Activated gamma-delta T cell treated with Interleukin-2 at 50 U/mL for 16 hours (primary cell): ENCODE measurements at places on chromosomes 11 and 22.

- DNase-seq = no peak
Observed at GRCh38 chr11:26048271-26048670, 283.7 kb upstream of the ANO3 start.

- DNase-seq = no peak
Observed at GRCh38 chr11:116335078-116335477, 437.7 kb downstream of the BUD13 start.

GRCh38 chr11:114008331-114008730 lies 33.4 kb downstream of the HTR3A start:
- no peak for DNase-seq

GRCh38 chr11:83721263-83721662 lies 435.1 kb upstream of the CCDC90B start:
- DNase-seq = no peak

DNA sequence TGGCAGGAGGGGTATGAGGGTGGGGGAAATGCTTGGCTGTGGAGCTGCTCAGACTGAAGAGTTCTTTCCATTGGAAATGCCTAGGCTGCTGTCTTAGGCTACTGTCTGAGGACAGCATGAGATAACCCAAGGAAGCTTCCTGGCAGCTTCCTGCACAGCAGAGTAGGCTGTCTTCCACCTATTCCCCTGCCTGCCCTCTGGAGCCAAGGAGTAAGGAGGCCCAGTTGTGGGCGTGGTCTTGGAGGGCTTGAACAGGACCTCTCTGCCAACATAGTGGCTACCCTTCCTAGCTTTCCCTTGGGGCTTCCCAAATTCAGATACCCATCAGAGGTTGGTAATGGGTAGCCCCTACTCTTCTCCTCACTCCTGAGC lies 25.9 kb downstream of the PHLDB1 start:
- DNase-seq = no peak

GRCh38 chr11:120424970-120425332 lies 86.6 kb upstream of the GRIK4 start:
- no peak for DNase-seq

DNA sequence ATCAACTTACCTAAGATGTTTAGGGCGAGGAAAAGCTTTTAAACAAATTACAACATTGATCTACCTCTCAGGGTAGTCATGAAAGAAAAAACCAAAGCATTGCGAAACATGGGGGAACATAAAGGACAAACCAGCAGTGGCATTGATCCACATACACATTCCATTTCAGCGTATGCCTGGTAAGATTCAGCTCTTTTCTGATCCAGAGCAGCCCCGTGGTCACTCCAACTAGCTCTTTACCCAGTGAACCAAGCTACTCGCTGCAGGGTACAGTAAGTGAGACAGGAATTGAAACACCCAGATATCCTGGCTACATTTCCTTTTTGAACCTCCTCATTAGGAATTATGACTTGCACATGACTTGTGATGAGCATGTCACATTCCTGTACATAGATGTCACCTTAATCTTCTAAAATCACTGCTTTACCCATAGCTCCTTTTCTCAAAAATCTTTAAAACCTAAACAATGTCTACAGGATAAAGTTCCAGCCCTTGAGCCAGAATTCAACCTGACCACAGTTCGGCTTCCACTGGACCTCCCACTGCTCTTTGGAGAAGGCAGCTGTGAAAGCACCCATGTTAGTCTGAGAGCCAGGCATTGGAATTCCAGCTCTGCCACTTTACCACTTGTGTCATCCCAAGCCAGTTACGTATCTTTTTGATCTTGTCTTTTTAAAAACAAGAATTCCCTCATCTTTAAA lies 42.9 kb upstream of the AKIP1 start:
- DNase-seq = no peak

- DNase-seq = no peak
Observed at GRCh38 chr22:17242641-17243040, 23.4 kb upstream of the ADA2 start.

DNA sequence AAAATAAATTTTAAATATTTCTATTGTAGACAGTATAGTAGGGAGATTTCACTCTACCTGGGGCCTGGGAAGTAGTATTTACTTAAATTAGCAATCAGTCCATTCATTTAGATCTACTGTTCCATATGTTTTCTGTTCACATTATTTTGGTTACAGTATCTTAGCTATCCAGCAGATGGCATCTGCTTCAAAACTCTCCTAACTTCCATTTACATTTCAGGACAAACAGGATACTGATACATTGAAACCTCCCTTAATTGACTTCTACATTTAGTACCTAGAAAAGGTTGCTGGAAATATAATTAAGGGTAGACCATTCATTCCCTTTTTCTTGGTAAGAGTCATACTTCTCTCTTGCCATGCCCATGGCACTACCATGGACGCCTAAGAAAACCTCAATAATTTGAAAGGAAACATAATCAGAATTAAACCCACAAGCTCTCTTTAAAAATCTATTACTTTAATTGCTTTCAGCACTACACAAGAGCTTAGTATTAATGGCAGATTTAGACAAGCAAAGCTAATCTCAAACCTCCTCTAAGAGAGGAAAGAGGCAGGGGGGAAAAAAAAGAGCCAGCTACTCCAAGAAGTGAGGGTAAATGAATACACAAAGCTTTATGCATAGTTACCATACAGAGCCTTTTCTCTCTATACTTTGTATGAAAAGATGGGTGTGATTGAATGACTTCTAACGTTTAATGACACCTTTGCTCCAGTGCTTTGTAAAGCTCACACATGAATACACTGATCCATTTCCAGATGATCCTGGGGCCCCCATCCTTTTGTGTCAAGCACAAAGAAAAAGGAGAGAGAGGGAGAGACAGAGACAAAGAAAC lies 131.2 kb upstream of the MTMR2 start:
- no peak for DNase-seq

DNA sequence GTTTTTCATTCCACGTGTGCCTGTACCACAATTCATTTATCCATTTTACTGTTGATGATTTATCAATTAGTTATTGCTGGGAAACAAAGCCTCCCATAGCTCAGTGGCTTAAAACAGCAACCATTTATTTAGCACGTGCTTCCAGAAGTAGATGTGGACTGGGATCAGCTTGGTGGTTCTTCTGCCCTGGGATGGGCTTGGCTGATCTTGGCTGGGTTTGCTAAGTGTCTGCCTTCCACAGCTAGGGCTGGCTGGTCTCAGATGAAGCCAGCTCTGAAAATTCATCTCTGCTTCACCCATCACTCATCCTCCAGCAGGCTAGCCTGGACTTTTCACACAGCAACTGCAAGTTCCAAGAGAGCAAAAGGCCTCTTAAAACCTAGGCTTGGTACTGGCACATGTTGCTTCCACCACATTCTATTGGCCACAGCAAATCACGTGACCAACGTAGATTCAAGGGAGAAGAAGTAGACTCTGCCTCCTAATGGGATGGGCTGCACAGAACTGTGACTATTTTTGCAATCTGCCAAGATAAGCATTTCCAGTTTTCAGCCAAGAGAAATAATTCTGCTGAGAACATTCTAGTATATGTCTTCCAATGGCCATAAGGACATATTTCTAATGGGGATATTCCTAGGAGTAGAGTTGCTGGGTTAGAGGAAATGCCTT lies 124.9 kb downstream of the MN1 start:
- no peak for DNase-seq

GRCh38 chr11:115579181-115579825 lies 75.1 kb upstream of the CADM1 start:
- DNase-seq = no peak
